ENCODE measurements at places on chromosomes 13 and 19.

- DNase-seq = no peak
Measured at GRCh38 chr13:95120650-95121049, 180.6 kb downstream of the ABCC4 start.

- no peak for DNase-seq
Measured at GRCh38 chr13:27704681-27705080, 83.0 kb downstream of the POLR1D start.

GRCh38 chr13:63517371-63517770, 2101.7 kb upstream of the PCDH20 start:
- no peak for DNase-seq

DNA sequence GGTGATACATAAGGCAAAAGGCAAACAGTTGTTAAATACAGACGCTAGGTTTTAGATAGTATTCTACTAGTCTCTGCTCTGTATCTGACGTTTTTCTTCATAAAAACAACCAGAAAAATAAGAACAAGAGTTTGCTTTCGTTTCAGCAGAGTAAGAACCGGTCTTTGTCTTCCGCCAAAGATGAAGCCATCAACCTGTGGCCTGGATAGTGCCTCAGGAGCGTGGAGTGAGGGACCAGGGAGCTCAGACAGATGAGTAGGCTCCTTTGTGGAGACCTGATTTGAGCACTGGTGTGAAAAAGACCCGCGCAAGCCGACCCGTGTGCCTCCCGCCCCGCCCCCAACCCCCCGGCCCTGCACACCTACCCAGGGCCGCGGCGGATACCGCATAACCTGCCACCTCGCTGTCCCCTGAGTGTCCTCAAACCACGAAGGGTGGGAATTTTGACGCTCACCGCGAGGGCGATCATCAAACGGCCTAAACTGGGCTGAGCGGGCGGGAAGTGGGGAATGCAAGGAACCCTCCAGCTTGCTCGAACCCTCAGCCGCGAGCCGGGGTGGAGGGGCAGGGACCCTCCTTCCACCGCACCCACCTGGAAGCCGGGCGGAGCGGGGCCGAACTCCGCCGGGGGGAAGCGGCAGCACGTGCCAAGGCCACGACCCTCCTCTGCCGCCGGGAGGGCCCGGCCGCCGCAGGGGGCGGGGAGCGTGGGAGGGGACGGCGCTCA, 866 bp upstream of the LMO7 start:
- no peak for DNase-seq

- DNase-seq = no peak
Measured at GRCh38 chr13:24075137-24075975, 85.2 kb upstream of the SPATA13 start.

- DNase-seq = no peak
Measured at GRCh38 chr19:49331616-49332055, 3.6 kb upstream of the CD37 start.

DNA sequence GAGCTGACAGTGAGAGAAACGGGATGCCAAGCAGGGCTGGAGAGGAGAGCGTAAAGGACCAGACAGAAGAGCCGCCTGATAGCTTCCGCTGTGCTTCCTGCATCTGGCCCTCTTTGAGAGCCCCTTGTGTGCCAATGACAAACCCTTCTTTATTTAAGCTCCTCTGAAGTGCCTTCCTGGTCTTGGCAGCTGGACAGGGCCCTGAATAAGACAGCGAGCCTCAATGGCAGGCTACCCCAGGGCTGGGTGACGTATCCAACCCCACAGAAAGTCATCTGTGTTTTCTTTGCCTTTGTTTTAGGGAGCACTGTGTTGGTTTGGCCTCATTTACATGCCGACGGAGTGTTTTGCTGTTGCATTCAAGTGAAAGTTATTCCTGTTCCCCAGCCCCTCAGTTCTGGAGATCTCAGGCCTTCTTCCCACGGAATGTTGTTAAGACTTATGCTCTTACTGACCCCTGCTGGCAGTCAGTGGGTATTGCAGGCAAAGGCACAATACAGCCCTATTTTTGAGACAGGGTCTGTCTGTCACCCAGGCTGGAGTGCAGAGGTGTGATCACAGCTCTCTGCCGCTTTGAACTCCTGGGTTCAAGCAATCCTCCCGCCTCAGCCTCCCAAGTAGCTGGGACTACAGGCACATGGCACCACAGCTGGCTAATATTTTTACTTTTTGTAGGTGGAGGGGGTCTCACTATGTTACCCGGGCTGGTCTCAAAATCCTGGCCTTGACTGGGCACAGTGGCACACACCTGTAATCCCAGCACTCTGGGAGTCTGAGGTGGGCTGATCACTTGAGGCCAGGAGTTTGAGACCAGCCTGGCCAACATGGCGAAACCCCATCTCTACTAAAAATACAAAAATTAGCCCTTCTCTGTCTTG, 16.8 kb downstream of the CCL25 start:
- no peak for DNase-seq

DNA sequence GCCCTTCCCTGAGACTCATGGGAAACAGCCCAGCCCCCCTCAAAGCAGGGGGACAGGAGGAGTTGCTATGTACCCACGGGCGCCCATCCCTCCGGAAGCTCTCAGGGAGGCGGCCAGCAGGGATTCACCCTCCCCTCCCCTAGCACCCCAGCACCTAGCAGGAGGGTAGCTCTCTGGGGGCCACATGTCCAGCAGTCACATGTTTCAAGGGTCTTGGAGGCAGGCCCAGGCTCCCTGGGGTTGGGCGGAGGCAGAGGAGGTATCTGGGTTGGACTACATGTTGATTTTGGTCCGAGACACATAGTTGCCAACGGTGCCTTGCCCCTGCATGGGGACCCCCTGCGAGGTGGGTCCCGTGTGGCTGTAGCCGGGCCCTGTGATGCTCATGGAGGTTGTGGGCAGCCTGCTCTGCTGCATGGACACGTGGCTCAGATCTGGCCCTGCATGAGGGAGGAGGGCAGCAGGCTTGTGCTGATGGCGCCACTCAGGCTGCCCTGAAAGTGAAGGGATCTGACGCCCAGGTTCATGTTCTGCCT, 7.0 kb upstream of the RNF6 start:
- no peak for DNase-seq

DNA sequence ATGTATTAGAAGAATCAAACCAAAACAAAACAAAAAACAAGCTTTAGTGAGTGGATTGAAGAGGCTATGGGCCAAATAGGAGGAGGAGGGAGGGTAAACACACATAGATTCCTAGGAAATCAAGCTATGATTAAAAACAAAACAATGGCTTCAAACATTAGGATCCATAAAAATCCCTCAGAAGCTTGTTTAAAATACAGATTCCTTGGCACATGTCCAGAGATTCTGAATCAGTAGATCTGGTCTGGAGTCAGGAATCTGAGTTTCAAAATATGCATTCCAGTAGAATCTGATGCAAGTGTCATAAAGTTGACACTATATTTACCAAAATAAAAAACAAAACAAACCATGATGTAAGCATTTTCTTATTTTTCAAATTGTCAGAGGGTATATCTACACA, 692.8 kb upstream of the SGCG start:
- no peak for DNase-seq

DNA sequence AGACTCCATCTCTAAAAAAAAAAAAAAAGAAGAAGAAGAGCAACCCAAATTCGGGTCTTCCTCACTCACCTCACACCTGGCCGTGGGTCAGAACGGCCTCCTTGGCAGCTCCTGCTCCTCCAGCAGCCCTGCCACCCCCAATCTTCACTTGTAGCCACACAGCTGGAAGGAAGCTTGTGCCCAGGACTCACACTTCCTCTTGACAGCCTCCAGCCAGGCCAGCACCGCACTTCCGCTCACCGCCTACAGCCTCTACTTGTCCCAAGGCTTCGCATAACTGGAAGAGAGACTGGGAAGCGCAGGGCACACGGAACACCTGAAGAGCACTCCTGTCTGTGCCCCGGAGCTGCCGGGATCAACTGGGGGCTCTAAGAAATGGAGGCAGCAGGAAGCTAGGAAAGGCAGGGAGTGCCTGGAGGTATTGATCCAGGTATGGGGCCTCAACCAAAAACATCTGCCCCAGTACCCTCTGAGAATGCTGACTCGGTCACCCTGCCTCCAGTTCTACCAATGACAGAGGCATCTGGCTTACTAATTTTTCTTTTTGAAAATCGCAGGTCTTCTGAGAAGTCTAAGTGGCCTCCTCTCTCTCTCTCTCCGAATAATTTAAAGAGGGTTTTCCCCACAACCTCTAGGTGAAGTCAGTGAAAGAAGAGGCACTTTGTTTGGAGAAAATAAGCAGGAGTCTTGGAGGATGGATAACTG, 31.1 kb upstream of the ATP12A start:
- DNase-seq = no peak

DNA sequence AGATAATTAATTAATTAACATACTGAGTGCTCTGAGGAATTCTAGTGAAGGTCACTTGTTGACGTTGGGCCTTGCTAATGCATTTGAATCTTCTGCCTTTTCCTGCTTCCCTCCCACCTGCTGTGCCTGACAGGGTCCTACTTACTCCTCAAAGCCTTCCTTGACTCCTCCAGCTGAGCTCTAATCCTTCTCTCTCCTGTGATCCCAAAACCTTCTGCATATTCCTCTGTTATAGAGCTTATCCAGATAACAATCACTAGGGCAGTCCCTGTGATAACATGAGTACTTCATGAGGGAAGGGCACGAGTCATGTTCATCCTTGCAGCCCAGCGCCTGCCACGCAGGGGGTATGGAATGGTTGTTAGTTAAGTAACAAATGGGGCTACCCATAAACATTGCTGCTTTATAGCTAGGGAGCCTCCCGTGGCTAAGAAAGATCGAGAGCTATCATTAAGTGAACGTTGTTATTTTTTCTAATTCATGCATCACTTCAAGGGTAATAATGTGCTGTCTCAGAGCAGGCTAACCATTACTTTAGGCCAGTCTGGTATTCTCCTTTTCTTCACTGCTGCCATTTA, 19.1 kb upstream of the SPATA13 start:
- DNase-seq = no peak

- no peak for DNase-seq
Measured at GRCh38 chr13:41837629-41838028, 123.3 kb downstream of the VWA8 start.

DNA sequence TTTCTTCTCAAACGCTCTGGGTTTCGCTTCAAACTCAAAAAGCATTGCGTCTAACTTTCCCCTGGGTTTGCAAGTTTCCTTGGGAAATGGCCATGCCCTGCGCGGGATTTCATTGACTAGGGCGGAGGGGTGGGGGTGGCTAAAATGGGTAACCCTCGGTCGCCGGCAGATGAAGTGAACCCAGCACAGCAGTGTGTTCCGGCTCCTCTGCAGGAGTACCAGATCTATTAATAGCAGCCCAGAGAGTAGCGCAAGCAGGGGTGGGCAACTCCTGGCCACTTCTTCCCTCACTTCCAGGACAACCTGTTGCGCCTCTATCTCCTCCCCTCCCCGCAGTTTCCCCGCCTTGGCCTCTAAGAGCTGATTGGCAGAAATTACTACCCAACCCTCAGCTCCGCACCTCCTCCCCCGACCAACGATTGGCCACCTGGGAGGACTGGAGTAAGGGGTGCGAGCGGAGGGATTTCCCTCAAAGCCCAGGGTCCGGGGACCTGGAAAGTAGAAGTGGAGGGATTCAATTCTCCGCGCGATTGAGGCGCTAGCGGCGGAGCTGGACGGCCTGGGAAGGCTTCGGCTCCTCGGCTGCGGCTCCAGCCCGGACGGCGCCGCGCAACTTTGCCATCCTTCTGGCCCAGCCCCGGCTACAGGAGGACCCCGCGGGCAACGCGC, at the start of gene FREM2:
FREM2 (plus strand) TSS at position 501 of the 669 bp plus-strand sequence. CDS start 268 bp downstream, outside the sequence.
- DNase-seq = no peak

GRCh38 chr19:35822579-35822978, 9.9 kb upstream of the PRODH2 start:
- no peak for DNase-seq

GRCh38 chr13:39692660-39693438, 37.4 kb downstream of the COG6 start:
- DNase-seq = no peak

DNA sequence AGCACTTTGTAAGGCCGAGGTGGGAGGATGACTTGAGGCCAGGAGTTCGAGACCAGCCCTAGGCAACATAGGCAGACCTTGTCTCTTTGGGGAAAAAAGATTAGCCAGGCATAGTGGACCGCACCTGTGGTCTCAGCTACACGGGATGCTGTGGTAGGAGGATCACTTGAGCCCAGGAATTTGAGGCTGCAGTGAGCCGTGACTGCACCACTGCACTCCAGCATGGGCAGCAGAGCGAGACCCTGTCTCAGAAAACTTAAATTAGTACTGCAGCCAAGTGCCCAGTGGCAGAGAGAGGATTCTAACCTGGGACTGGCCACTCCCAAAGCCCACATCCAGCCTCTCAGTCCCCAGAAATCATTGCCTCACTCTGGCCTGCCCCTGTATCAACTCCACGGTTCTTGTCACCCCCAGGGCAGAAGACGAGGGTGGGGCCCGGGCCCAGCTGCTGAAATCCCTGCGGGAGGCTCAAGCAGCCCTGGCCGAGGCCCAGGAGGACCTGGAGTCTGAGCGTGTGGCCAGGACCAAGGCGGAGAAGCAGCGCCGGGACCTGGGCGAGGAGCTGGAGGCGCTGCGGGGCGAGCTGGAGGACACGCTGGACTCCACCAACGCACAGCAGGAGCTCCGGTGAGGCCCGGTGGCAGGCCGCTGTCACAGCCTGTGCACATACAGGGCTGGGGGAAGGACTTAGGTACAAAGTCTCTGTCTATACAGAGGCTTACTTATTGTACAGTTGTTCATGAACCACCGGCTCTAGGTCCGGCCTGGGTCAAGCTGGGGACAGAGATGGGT, 53.4 kb downstream of the KCNC3 start:
- DNase-seq = no peak

- no peak for DNase-seq
Measured at GRCh38 chr13:42849200-42849599, 67.8 kb downstream of the FAM216B start.

GRCh38 chr19:30083701-30084156, 141.7 kb downstream of the URI1 start:
- DNase-seq = no peak

DNA sequence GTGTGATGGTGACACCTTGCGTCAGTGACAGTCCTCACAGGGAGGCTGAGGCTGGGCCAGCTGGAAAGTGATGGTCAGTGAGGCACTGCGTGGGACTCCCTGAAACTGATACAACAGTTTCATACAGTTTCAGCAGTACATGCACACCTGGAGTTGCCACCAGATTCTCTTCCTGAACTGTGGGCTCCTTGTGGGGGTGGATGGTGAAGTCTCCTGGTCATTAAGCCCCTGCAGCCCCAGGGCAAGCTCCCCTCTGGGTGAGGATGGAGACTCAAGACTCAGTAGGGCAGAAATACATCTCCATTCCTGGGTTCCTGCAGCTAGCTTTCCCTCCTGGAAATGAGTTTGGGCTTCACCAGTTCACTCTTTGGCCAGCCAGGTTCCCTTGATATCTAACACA, 392.7 kb downstream of the UQCRFS1 start:
- no peak for DNase-seq

GRCh38 chr13:113083022-113083373, 22.6 kb upstream of the F7 start:
- DNase-seq = no peak

- no peak for DNase-seq
Measured at GRCh38 chr13:35712907-35713761, 236.6 kb upstream of the MAB21L1 start.

All from stimulated activated CD8-positive, alpha-beta memory T cell treated with anti-CD3 and anti-CD28 coated beads, Interleukin-4, amount 100 ng/mL, for 1 hour (primary cell).